ENCODE measurements at places on chromosomes 2 and 18.

DNA sequence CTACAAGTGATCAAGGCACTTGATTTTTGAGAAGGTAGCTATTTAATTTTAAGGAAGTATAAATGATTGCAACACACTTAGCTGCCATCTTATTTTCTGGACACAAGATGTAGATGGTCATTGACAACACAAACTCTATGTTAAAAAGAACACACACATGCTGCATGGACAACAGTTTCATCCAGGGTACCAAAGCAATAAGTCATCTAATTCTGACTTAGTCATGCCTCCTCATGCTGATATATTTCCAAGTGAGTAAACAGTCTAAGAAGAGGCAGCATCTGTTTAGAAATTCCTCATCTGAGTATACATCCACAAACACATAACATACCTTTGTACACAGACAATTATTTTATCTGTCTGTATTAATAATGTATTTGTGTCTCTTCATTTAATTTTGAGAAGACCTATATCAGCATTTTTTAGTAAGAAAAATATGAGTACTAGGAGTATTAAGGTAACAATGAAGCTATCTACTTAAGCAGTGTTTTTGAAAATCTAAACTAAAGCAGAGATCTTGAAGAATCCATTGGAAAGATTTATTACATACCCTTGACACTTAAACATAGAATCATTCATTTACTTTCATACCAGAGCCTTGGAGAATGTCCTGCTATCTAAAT lies 84.9 kb downstream of the SCN1A start:
- no peak for DNase-seq

DNA sequence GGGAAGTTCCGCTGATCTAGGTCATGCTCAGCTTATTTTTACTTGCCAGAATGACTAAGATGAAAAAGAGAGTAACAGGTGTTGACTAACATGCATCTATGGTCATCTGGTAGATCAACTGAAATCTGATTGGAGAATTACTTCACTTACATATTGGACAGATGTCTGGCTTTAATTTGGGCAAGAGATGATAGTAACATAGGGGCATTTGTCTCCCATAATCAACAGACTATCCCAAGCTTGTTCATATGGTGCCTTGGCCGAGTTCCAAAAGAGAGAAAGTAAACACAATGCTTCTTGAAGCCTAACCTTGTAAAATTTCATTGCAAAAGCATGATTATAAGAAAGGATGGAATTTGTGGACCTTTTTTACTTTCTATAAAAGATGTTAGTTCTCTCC lies 503.7 kb downstream of the ADCYAP1 start:
- no peak for DNase-seq

DNA sequence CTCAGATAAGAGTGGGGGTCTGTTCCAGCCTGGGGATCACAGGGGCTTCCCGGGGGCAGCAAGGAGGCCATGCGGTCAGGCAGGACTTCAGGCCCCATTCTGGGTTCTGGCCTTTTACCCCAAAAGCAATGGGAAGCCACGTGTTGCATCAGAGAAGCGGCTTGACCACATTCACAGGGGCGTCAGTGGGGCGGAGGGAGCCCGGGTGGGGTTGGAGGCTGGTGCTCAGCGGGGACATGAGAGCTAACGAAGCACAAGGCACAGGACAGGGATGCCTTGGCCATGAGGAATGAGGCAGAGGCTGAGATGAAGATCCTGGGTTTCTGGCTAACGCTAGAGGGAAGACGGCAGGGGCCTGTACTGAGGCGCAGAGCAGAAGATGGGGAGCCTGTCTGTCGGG lies 6.1 kb downstream of the HJURP start:
- DNase-seq, result no peak

DNA sequence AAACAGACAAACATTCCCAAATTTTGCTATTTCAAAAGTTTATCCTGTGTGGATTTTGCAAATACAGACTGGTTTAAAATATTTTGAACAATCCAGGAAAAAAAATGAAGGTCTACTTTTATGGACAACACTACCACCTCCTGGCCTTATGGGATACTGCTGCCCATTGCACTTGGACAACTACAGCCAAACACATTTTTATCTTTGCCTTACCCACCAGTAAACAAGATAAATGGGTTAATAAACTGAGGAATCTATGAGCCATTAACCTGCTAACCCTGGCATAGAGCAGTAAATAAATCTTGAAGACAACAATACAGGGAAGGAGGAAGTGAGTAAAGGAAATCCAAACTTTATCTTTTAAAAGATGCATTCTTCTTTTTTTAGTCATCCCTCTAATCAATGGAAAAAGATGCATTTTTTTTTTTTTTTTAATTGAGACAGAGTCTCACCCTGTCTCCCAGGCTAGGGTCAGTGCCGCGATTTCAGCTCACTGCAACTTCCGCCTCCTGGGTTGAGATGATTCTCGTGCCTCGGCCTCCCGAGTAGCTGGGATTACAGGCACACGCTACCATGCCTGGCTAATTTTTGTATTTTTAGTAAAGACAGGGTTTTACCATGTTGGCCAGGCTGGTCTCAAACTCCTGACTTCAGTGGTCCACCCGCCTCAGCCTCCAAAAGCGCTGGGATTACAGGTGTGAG lies 2.1 kb upstream of the SPIRE1 start:
- DNase-seq, result no peak

GRCh38 chr2:24620936-24621335 lies 129.9 kb downstream of the NCOA1 start:
- DNase-seq, result no peak

- DNase-seq, result no peak
Observed at GRCh38 chr2:99825630-99826029, 316.8 kb downstream of the AFF3 start.

- no peak for DNase-seq
Observed at GRCh38 chr2:231676243-231676642, 32.1 kb upstream of the PTMA start.

GRCh38 chr18:49988733-49989132 lies 175.4 kb upstream of the ACAA2 start:
- DNase-seq, result no peak

DNA sequence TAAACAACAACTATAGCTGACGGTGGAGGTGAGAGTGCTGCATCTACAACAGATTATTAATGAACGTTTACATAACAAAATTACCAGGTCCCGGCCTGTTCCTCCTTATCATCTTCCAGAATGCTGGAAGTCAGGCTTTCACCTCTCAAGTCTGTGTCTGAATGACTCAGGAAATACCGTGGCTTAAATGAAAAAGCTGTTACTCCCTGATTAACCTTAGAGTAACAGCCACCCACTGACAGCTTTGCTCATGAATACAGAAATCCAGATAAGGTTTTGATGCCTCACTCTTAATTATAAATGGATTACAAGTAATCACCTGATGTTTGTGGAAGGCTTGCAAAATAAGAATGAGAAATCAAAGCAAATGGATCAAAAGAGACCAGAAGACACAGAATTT lies 885.3 kb upstream of the CELF4 start:
- no peak for DNase-seq

- DNase-seq, result no peak
Observed at GRCh38 chr2:38274286-38275276, 102.5 kb downstream of the ATL2 start.

- no peak for DNase-seq
Observed at GRCh38 chr2:221397187-221397586, 174.9 kb downstream of the EPHA4 start.

- no peak for DNase-seq
Observed at GRCh38 chr2:125471963-125472362, 1184.0 kb upstream of the GYPC start.

GRCh38 chr2:213125646-213126347 lies 25.6 kb downstream of the IKZF2 start:
- DNase-seq, result no peak

DNA sequence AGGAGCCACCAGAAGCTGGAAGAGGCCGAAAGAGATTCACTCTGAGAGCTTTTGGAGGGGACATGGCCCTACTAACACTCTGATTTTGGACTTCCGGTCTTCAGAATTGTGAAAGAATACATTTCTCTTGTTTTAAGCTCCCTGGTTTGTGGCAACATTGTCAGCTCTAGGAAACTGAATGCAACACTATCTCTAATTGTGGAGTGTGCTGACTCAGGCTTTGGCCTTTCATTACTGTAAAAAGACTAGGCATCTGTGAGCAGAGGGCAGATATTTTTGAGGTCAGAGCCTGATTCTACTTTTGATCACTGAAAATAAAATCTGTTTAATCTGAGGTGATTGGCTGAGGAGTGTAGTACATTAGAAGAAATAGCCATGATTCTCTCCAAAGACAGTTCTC lies 185.4 kb upstream of the FAM98A start:
- no peak for DNase-seq

- DNase-seq, result no peak
Observed at GRCh38 chr2:38106405-38107094, 30.6 kb upstream of the CYP1B1 start.

DNA sequence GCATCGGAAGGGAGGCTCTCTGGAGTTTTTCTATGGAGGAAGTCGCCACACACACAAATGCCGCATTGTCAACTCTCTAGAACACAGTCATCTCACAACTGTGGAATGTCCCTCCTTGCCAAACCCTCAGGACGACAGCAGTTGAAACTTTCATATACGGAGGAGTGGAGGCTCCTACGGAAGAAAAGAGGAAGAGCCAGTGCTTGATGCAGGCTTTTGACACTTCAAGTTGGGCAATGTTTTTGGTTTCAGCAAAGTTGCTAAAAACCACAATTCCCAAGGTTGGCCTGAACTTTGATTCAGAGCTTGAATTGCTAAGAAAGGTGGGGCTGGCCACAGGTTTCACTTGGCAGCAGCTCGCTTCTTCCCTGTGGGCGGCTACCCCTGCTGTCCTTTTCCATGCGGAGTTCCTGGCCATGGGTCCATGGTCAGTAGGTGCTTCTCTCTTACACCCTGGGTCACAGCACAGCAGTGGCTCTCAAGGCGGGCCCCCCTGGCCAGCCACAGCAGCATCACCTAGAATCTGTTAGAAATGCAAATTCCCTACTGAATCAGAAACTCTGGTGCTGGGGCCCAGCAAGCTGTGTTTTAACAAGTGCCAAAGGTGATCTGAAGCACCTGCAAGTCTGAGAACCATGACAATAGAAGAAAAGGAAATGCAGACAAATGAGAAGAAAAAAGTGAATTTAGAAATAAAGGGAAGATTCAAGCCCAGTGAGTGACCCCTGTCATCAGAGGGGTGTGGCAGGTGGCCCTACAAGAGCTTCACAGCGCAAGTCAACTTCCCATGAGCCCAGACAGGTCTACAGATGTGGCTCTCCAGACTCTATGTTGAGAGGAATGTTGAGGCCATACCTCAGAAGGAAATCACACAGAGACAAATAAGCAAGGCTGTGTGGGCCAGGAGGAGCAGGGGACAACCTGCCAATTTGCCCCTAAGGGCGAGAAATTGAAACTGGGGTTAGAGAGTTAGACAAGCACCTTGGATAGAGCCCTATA lies 856.4 kb downstream of the RNF144A start:
- DNase-seq, result no peak

DNA sequence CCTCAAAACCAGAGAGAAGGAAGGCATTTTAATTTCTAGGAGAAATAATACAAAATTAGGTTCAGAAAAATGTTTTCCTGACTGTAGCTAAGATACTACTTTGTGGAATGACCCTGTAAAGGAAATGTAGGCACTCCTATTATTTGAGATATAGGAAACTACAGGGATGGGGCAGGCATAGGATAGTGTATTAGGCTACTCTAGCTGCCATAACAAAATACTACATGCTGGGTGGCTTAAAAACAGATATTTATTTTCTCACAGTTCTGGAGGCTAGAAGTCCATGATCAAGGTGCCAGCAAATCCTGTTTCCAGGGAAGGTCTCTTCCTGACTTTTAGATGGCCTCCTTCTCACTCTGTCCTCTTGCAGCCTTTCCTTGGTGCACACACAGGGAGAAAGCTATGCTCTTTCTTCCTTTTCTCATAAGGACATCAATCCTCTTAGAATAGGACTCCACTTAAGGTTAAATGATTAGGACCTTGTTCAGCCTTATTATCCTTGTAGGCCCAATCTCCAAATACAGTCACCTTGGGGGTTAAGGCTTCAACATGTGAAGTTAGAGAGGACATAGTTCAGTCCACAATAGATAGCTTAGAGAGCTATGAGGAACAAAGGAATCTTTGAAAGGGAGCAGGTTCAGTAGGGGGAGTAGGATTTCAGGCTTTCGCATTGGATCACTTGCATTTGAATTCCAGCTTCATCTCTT lies 14.0 kb upstream of the CAVIN2 start:
- DNase-seq, result no peak

GRCh38 chr2:70921031-70921430 lies 14.7 kb upstream of the ATP6V1B1 start:
- no peak for DNase-seq

GRCh38 chr2:235642446-235643098 lies 148.7 kb downstream of the AGAP1 start:
- DNase-seq, result no peak

DNA sequence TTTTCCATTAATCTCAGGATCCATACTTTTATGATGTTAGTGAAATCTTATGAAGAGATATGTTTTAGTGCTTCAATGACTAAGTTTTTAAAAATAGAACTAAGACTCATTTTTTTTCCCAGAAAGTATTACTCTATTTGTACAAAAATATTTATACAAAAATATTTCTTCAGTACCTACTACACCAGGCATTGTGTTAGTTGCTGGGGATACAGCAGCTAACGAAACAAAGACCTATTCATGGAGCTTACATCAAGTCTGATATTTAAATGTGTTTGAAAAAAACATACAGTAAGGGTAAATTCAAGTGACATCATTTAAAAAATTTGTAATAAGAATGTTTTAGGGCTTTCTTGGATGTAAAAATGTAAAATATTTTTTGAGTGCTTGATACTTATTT lies 11.6 kb downstream of the VAPA start:
- DNase-seq, result no peak

GRCh38 chr2:217911283-217912097 lies 91.3 kb downstream of the TNS1 start:
- no peak for DNase-seq

GRCh38 chr18:78995740-78996395 lies 16.2 kb downstream of the SALL3 start:
- no peak for DNase-seq

- no peak for DNase-seq
Observed at GRCh38 chr2:69645031-69645431, 1.5 kb upstream of the AAK1 start.

All from activated CD4-positive, alpha-beta T cell treated with anti-CD3 and anti-CD28 coated beads for 1 hour (primary cell).